Islet precursor cell (in vitro differentiated cells): ENCODE measurements at places on chromosomes 6 and 20.

GRCh38 chr6:105591053-105591452 lies 188.2 kb upstream of the PREP start:
- DNase-seq: peak; percentile 83

- DNase-seq: peak; percentile 74
Observed at GRCh38 chr20:4083098-4083865, 67.9 kb upstream of the RNF24 start.

- no peak for DNase-seq
Observed at GRCh38 chr6:2502998-2503674, 247.6 kb downstream of the MYLK4 start.

- no peak for DNase-seq
Observed at GRCh38 chr20:57708694-57709673, 831 bp downstream of the PMEPA1 start.

DNA sequence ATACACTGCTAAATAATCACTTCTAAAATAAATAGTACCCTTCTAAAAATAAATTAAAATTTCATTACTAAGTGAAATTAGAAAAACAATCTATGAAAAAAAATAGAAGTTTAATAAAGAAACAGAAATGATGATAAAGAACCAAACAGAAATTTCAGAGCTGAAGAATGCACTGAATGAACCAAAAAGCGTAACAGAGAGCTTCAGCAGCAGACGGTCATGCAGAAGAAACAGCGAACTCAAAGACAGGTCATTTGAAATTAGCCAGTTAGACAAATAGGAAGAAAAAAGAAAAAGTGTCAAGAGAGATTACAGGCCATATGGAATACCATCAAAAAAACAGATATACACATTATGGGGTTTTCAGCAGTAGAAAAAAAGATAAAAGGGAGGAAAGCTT lies 706.7 kb downstream of the TBC1D32 start:
- DNase-seq: no peak

GRCh38 chr6:28710466-28711191 lies 184.9 kb downstream of the GPX5 start:
- peak; percentile 74 for DNase-seq

DNA sequence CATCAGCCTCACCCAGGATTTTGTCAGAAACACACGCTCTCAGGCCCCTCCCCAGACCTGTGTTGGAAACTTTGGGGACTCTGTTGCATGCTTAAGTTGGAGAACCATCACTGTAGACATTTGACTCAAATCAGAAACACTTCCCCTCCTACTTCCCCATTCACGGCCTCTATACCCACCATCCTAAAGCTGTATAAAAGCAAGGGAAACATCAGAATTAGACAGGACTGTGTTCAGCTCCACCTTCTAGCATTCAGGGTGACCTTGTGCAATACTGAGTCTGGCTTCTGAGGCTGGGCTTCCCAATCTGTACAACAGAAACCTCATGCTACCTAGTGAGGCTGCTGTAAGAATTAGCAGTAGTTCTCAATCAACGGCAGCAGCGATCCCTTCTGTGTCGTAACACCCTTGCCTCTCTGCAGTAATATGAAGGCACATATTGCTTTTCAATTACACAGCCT lies 252.3 kb downstream of the LY86 start:
- DNase-seq: no peak

GRCh38 chr6:164928057-164928727 lies 381.2 kb downstream of the C6orf118 start:
- DNase-seq: no peak

- no peak for DNase-seq
Observed at GRCh38 chr6:3151691-3152090, 5.7 kb downstream of the TUBB2A start.

DNA sequence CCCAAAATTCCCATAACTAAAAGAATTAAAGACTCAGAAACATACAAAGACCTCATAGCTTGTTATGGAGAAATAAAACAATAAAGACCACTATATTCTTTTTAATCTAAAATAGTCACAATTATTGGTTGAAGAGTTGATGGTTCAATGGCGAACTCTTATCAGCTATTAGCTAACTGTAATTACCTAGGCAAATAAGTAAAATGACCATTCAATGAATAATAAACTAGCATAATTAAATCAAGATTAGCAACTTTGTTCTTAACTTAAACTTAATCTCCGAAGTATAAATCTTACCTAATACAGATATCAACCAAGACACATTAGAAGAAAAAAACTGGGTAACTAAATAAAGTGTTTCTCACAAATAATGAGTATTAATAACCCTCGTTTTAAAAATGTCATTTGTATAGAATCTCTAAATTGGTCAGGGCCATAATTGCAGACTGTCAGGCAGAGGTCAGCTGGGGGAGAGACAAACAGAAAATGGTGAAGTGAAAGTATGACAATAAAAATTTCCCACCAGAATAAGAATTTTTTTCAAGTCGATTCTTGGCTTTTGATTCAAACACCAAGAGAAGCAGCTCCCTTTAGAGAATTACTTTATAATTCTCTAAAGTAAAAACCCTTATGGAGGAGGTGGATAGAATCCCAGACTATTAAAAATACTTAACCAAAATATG lies 1.7 kb downstream of the FKBP5 start:
- no peak for DNase-seq

- DNase-seq: no peak
Observed at GRCh38 chr20:16472045-16472872, 101.0 kb downstream of the KIF16B start.

DNA sequence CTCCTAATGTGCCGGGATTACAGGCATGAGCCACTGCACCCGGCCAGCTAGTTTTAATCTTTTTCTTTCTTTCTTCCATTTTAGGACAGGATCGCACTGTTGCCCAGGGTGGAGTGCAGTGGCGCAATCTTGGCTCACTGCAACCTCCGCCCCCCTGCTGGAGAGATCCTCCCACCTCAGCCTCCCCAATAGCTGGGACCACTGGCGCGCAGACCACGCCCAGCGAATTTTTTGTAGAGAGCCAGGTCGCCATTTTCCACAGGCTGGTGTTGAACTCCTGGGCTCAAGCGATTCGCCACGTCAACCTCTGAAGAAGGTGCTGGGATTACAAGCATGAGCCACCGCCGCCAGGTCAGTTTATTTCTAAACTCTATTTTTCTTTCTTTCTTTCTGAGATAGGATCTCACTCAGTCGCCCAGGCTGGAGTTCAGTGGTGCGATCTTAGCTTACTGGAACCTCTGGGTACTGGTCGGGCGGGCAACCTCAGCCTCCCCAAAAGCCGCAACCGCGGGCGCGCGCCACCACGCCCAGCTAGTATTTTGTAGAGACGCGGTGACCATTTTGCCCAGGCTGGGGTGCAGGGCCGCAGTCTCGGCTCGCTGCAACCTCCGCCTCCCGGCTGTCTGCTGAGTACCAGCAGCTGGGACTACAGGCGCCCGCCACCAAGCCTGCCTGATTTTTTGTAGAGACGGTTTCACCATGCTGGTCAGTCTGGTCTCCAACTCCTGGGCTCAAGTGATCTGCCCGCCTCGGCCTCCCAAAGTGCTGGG lies 20.0 kb upstream of the LIN28B start:
- no peak for DNase-seq

- no peak for DNase-seq
Observed at GRCh38 chr6:36893976-36894932, 8.5 kb downstream of the C6orf89 start.

DNA sequence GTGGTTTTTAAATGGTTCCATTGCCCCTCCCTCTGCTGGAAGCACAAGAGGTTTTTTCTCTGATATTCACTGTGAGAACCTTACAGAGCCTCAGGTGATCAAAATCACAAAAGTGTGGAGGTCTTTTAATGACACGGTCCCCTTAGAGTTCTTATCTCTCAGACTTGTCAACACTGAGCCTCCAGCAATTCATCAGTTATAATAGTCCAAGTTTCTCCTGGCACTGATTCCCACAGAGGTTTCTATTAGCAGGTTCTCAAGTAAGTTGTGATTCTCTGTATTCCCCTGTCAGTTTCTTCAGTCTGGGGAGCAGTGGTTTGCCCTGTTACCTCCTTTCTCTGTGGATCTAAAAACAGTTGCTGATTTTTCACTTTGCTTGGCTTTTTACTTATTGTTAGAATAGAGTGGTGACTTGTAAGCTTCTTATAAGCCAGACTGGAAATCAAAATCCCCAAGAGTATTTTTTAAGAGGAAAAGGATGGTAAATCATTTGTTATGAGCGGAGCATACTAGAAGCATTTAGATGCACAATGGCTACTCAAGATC lies 157.4 kb upstream of the BMP5 start:
- DNase-seq: no peak

DNA sequence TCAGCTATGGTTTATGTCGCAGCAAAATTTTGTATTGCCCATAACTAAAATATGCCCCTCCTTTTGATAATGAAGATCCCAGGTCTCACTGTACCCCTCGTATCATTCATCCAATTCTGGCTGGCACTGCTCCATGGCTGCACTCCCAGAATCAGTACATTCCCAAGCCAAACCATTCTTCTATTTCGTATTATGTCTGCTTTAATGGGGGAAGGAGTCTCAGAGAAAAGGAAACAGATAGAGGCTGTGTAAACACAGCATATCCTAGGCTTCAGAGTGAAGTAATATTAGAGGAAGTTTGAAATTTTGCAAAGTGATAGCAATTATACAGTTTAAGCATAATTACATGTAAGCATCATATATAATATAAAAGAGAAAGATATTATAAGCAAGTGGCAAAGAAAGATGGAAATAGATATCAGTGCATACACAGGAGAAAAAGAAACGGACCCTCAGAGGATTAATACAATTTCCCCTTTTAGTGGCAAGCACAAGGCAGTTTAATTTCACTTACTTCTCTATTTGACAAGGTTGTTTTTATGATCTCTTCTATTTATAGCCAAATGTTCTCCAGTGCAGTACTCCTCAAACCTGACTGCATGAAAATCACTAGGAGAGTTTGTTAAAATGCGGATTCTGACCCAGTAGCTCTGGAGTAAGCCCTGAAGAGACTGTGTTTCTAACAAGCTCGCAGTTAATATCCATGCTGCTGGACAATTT lies 56.5 kb upstream of the TENT5A start:
- no peak for DNase-seq

DNA sequence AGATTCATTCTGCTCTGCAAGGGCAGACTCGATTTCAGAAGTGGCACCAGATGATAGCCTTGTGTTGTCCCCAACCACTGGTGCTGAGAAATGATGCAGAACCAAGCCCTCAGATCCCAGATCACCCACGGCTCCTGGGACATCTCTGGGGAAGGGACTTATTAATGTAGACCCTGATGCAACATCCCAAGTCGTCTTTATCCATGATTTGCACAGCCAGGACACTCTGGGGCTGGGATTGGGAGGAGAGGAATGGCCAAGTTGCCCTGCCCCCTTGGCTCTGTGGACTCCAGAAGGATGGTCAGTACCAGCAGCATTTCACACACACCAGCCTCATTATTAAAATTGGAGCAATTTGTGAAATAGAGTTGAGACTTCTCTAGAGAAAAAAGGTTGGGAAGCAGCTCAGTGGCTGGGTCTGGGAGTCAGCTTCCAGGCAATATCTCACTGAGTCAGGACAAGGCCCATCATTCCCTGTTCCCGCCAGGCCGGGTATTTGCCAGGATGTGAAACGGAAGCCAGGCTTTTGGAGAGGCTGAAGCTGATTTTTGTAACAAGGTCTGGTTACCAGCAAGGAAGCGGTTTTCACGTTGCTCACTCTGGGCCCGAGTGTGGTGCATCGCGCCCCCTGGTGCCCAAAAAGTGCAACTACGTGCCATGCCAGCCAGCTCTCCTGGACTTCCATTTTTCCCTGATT lies 67.4 kb downstream of the ZBTB2 start:
- DNase-seq: peak; percentile 93

DNA sequence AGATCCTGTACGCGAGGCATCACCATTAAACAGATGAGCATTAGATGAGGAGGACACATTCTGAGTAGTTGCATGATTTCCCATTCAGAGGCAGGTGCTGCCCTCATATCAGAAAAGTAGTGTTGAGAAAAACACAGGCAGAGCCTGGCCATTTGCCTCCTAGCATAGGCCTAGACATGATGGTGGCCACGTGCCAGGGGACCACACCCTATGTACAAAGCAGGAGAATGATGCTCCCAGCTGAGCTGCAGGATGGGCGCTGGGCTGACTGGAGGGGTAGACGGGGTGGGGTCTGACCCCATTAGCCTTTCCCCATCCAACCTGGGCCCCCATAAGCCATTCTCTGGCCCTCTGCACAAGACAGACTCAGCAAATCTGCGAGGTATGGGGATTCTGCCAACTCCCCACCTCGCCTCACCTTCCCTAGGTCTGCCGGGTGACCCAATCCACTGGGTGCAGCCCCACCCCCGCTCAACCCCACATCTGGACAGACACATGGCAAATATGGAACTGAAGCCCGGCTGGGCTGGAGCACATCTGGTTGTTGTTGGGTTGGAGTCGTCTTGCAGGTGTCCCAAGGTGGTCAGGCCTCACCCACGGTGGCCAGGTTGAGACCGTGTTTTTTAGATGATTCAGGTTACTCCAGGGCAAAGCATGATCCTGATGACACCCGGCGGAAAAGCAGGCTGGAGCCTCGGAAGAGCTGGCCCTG lies 13.9 kb downstream of the PI16 start:
- DNase-seq: no peak

DNA sequence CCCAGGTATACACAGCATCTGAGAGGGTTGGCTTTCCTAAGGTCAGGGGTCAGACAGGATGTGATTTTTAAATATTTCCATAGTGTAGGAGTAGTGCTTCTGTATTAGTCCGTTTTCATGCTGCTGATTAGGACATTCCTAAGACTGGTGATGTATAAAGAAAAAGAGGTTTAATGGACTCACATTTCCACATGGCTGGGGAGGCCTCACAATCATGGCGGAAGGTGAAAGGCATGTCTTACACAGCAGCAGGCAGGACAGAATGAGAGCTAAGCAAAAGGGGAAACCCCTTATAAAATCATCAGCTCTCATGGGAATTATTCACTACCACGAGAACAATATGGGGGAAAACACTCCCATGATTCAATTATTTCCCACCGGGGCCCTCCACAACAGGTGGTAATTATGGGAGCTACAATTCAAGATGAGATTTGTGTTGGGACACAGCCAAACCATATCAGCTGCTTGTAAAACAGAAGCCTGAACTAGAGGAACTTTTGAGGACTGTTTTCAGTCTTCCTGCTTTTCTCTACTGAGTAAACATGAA lies 91.0 kb upstream of the MEI4 start:
- DNase-seq: no peak

GRCh38 chr6:130697271-130697994 lies 129.8 kb upstream of the SMLR1 start:
- DNase-seq: no peak

DNA sequence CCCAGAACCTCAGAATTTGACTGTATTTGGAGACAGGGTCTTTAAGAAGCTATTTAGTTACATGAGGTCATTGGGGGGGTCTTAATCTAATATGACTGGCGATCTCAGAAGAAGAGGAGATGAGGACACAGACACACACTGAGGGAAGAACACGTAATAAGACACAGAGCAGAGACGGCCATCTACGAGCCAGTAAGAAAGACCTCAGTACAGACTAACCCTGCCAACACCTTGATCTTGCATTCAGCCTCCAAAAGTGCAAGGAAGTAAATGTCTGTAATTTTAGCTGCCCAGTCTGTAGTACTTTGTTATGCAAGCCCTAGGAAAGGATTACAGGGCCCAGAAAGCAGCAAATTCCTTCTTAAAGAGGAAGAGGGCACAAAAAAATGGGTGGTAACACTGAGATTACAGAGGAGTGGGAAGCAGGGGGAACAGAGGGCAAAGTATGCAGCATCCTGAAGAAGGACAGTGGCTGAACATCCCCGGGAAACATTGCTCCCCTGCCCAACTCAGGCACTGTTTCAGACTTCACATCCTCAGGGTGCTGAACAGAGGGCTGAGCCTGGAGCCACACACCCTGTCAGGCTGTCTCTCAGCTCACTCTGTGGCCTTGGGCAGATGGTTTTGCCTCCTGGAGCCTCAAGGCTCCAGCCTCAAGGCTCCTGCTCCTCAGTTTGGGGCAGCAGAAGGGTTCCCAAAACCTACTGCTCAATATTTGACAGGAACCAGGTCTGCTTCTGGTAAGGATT lies 27.9 kb upstream of the SIRPG start:
- DNase-seq: no peak
